ENCODE measurements at places on chromosomes 2 and 18.

DNA sequence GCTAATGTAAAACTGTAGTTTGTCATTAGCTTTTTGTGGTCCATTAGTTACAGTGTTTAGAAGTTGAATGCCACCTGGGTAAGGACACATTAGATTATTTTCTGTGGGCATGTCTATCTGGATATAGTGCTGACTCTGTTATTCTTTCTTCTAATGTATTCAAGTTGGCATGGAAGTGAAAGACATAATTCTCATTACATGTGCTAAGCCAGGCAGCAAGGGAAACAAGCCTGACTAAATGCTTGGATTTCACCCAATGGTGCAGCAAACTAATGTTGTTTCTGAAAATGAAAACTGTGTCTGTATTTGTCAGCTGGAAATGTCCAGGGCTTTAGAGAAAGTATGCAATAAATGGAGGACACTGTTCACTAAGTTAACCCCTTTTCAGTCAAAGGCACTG lies 100.7 kb downstream of the NUP35 start:
- DNase-seq = no peak

- no peak for DNase-seq
Measured at GRCh38 chr2:98382739-98383138, 36.5 kb downstream of the CNGA3 start.

DNA sequence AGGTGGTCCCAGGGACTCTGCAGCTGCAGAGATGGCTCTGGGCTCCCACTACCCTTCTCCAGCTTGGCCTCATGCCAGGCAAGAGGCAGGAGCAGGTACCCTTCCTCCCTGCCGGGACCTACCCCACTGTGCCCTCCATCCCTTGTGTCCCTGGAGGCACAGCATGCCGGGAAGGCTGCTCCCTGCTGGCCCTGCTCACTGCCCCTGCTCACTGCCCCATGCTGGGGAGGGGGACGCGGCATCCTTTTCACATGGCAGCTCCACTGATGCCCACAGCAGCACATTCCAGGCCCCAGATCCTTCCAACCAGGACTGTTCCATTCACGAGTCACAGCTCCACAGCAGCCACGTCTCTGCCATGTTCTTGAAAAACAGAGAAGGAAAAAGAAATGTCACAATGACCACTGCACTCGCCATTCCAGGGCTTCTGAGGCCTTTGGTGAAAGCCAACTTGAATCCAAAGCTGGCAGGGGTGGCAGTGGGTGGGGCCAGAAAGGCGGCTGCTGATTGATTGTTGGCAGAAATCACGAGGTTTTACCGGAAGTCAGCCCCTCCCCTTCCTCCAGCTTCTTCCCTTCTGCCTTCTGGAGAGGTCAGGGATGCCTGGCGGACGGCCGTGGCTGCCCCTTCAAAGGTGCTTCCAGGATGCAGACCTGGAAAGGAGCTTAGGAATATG lies 268.0 kb downstream of the CYP26B1 start:
- DNase-seq = no peak

DNA sequence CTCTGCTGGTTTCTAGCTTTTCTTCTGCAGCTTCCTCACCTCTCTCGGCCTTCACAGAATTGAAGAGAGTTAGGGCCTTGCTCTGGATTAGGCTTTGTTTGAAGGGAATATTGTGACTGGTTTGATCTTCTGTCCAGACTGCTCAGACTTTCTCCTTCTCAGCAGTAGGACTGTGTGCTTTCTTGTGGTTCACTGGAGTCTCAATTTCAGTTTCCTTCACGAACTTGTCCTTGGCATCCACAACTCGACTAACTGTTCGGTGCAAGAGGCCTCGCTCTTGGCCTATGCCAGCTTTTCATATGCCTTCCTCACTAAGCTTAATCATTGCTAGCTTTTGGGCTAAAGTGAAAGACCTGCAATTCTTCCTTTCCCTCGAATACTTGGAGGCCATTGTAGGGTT lies 18.9 kb upstream of the SALL3 start:
- DNase-seq = no peak

All from NCI-H1417 (cell line).